Vagina (tissue), 2 donors: ENCODE measurements at places on chromosomes 4 and X.

DNA sequence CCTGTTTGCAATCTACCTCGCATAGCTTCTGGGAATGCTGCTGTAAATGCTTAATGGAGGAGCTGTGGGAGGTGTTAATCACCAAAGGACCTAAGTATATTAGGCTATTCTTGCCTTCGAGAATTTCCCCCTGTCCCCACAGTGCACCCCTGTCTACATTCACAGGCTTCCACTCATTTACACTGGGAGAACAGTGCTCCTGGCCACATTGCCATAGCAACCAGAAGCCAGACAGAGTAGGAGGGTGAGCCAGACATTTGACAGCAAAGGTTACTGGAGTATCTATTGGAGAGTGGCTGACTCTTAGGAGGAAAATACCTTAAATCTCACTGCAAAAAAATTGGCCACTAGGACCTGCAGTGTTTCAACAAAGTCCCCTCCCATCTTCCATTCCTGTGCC is 185.9 kb upstream of the PBDC1 start:
- no peaks in the 10 kb centered on the region for H3K27me3 ChIP-seq
- no peaks in the 10 kb centered on the region for H3K4me1 ChIP-seq
- no peak for DNase-seq
- no peaks in the 10 kb centered on the region for H3K36me3 ChIP-seq
- H3K4me3 ChIP-seq: no peak overlapping the region

GRCh38 chr4:73446336-73446938 is 10.4 kb downstream of the AFP start:
- no peaks in the 10 kb centered on the region for H3K36me3 ChIP-seq

DNA sequence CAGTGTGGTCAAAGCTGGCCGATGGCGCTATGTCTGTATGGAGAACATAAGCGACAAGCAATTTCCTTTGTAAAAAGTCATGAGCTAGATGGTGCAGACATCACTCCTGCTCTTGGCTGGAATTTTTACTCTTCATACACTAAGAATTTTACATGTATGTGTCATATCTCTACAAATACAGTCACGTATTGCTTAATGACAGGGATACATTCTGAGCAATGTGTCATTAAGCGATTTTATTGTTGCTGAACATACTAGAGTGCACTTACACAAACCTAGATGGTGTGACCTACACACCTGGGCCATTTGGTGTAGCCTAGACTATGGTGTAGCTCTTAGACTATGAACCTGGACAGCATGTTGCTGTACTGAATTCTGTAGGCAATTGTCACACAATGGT is 185.4 kb downstream of the SOWAHB start:
- no peak overlapping the region for H3K27ac ChIP-seq
- no peak overlapping the region for H3K4me3 ChIP-seq
- no peaks in the 10 kb centered on the region for H3K27me3 ChIP-seq
- H3K4me1 ChIP-seq: peaks cover 14% of the 10 kb centered on the region

DNA sequence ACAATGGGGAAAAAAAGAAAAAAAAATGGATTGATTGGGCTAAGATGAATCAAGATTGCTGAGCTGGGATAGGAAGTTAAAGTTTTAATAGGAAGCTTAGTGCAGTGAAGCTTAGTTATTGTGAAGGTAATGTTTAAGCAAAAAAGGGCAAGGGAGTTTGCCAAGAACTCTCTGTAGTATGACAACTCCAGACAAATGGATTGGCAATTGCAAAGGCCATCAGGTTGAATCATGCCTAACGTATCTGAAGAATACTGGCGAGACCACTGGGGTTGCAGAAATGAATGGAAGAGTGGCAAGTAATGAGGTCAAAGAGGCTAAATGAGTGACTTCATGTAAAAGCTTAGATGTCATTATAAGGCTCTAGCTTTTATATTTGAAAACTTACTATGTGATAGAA is 1654.0 kb downstream of the PCDH7 start:
- no peaks in the 10 kb centered on the region for H3K36me3 ChIP-seq
- no peak overlapping the region for H3K27ac ChIP-seq
- no peaks in the 10 kb centered on the region for H3K27me3 ChIP-seq
- no peak overlapping the region for H3K4me3 ChIP-seq
- no peaks in the 10 kb centered on the region for H3K4me1 ChIP-seq

DNA sequence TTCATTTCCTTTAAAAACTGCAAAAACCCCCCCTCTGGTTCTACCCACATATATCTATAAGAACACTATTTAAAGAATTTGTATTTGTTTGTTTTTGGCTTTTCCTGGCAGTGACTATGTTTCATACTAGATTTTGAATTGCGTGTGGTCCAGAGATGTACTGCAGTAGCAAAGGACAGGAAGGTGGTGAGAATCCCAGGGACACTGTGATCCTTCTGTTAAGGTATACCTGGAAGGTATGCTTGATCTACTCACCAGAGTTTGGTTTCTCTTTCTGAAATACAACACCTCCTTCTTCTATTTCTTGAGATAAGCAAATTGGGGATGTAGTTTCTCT is 129.6 kb upstream of the RASGEF1B start:
- no peaks in the 10 kb centered on the region for H3K36me3 ChIP-seq
- no peaks in the 10 kb centered on the region for H3K27me3 ChIP-seq
- H3K4me3 ChIP-seq: no peak overlapping the region
- peaks cover 13% of the 10 kb centered on the region for H3K4me1 ChIP-seq

DNA sequence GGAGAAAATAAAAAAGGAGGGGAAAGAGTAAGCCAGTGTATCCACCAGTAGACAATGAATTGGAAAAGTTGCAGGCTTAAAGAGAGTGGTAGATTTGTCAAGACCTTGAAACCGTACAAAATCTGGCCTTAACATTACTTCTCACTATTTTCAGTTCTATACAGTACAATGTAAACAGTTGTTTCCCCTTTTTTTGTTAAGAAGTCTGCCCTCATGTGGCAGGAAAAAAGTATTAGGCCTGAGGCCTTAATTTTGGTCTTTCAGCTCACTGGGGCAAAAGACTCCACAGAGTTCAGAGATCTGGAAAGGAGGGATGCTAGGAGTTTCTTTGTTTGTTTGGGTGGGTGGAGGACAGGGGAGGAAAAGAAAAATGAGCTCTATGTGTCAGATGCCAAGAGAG is 92.8 kb upstream of the CCDC160 start:
- no peak for DNase-seq
- no peaks in the 10 kb centered on the region for H3K36me3 ChIP-seq
- peaks cover 5% of the 10 kb centered on the region for H3K4me1 ChIP-seq
- no peak overlapping the region for H3K4me3 ChIP-seq

DNA sequence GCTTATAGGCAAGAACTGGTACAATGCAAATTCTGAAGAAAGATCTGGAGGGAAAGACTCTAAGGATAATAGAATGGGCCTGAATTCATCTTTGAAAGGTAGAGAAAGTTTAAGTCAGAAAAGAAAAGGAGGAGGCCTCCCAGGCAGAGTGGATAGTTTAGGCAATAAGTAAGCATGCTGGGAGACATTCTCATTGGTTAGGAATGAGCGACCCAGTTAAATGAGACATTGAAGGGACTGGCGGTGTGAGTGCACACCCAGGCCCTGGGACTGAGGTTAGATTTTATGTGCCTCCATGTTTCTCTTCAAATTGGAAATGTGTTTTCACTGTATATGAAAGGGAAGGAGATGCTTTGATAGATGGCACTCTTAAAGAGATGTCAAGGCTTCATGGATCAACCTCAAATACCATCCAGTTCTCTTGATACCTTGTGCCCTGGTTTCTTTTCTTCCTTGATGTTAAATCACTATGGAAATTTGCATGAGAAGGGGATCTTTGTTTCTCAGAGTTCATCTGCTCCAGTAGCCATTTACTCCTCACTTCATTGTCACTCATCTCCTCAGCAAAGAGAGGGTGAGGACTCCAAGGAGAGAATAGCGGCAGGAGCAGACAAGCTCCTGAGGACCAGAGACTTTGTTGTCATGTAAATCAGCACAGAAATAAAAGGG is 584.2 kb upstream of the INTU start:
- no peak overlapping the region for H3K4me3 ChIP-seq
- DNase-seq: no peak
- H3K36me3 ChIP-seq: no peaks in the 10 kb centered on the region
- no peaks in the 10 kb centered on the region for H3K4me1 ChIP-seq

- H3K4me3 ChIP-seq: no peak overlapping the region
- no peak overlapping the region for H3K27ac ChIP-seq
- H3K27me3 ChIP-seq: no peaks in the 10 kb centered on the region
- no peaks in the 10 kb centered on the region for H3K36me3 ChIP-seq
- H3K4me1 ChIP-seq: no peaks in the 10 kb centered on the region
- no peak for DNase-seq
Observed at GRCh38 chr4:37383579-37384229, 139.2 kb downstream of the NWD2 start.

- no peaks in the 10 kb centered on the region for H3K27me3 ChIP-seq
- no peaks in the 10 kb centered on the region for H3K36me3 ChIP-seq
- no peak overlapping the region for H3K27ac ChIP-seq
- no peaks in the 10 kb centered on the region for H3K4me1 ChIP-seq
- no peak overlapping the region for H3K4me3 ChIP-seq
Observed at GRCh38 chr4:117700111-117700892, 334.0 kb upstream of the NDST3 start.

DNA sequence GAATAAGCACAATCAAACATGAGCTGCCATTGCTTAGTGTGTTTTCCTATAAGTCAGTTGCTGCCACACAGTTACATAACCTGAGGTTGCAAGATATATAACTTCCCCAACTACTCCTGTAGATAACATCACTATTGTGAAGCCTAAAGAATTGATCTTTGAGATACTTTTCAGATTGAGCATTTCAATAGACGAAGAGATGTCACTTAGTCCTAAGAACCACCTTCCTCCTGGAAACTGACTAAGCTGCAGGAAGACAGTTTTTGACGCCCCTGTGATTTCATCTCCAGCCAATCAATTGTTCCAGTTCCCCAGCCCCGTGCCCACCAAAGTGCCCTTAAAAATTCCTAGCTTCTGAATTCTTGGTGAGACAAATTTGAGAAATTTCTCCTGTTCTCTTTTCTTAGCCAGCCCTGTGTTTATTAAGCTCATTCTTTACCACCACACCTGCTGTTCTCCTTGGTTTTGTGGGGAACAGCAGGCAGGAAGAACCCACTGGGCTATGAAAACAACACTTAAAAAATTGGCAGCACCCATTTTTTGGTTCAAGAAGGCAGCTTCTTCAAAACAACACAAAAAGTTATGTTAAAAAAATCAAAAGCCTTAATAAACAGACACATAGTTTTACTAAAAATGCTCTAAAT is 317.1 kb upstream of the PABPC4L start:
- no peaks in the 10 kb centered on the region for H3K27me3 ChIP-seq
- H3K27ac ChIP-seq: no peak overlapping the region
- no peak overlapping the region for H3K4me3 ChIP-seq
- no peaks in the 10 kb centered on the region for H3K36me3 ChIP-seq
- H3K4me1 ChIP-seq: no peaks in the 10 kb centered on the region
- no peak for DNase-seq

GRCh38 chrX:135295944-135296305 is 13.4 kb upstream of the ETDC start:
- no peaks in the 10 kb centered on the region for H3K27me3 ChIP-seq
- peak overlapping the region; percentile 23 for H3K4me3 ChIP-seq
- DNase-seq: no peak
- H3K27ac ChIP-seq: no peak overlapping the region

- H3K27me3 ChIP-seq: no peaks in the 10 kb centered on the region
- peaks cover 4% of the 10 kb centered on the region for H3K36me3 ChIP-seq
- H3K4me1 ChIP-seq: no peaks in the 10 kb centered on the region
- no peak overlapping the region for H3K4me3 ChIP-seq
- no peak for DNase-seq
- H3K27ac ChIP-seq: no peak overlapping the region
Observed at GRCh38 chrX:41148553-41148952, 63.3 kb downstream of the USP9X start.

DNA sequence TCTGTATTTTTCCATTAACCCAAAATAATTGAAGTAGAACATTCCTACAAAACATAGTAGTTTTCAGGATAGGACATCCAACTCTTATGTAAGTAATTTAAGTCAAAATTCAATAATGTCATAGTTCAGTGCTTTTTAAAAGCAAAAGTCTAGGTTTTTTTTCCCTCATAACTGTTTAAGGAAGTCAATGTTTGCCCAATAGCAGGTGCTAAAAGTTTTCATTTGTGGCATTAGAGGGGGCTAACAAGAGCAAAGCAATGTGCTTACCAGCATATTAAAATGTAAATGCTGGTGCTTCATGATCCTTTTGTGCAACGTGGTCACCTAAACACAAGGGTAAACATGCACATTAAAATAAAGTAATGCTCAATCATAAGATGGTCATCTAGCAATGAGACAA is 155.2 kb upstream of the PPP1R2C start:
- no peaks in the 10 kb centered on the region for H3K27me3 ChIP-seq
- no peaks in the 10 kb centered on the region for H3K4me1 ChIP-seq
- no peak overlapping the region for H3K27ac ChIP-seq
- H3K36me3 ChIP-seq: no peaks in the 10 kb centered on the region

DNA sequence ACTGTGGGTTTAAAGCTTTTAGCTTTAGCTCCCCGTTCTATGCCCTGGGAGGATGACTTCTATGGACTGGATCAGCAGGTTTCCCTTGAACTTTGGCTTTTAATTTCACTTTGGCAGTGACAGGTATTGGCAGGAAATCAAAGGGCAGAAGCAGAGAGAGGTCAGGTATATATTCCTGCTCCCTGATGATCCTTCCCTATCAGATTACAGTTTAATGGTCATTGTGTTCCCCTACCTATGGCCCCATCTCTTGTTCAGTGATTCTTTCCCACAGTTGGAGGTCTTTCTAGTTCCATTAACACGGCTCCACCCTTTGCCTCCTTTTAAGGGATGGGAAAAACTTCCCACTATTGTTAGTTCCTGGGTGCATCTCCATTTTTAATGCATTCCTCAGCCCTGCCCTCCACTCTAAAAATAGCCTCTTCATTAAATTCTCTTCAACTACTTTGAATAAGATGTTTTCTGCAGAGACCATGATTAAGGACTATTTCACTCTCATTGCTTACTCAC is 107.8 kb upstream of the TMEM47 start:
- no peaks in the 10 kb centered on the region for H3K36me3 ChIP-seq
- H3K27me3 ChIP-seq: no peaks in the 10 kb centered on the region
- H3K27ac ChIP-seq: no peak overlapping the region
- DNase-seq: no peak

DNA sequence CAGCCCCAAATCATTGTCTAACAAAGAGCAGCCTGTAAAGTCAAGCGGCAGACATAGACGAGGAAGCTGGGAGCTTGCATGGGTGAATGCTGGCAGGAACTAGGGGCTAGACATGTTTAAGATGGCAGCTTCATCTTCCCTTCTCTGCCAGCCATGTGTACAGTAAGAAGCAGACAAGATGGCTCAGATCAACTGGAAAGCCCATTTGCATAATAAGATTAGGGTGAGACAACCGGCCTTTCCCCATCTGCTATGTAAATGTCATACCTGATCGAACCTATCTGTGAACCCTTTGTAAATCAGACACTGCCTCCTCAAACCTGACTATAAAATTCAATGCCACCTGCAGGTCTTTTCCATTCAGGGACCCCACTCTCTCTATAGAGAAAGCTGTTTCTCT is 22.8 kb upstream of the HADH start:
- no peaks in the 10 kb centered on the region for H3K27me3 ChIP-seq
- H3K27ac ChIP-seq: no peak overlapping the region
- H3K36me3 ChIP-seq: no peaks in the 10 kb centered on the region

- no peaks in the 10 kb centered on the region for H3K27me3 ChIP-seq
- no peaks in the 10 kb centered on the region for H3K4me1 ChIP-seq
- DNase-seq: no peak
- H3K36me3 ChIP-seq: no peaks in the 10 kb centered on the region
Observed at GRCh38 chr4:35725131-35725530, 519.2 kb downstream of the ARAP2 start.
